ENCODE measurements at places on chromosomes 2 and 18. TPM values are rescaled to one million over a fixed set of nuclear protein-coding genes. Genes with fewer than 3 reads are reported as not detected.

Gene TPO
- polyA plus RNA-seq: 0.30 TPM

Gene STARD6
- 0.06 TPM for polyA plus RNA-seq

Gene TMEM17
- polyA plus RNA-seq: 4.2 TPM

Gene TCF7L1
- polyA plus RNA-seq: 23.1 TPM

Gene NXPH2
- polyA plus RNA-seq: 2.5 TPM

Gene NTSR2
- not detected for polyA plus RNA-seq

Gene NEU4
- polyA plus RNA-seq: 0.67 TPM

Gene GAL3ST2
- 0.31 TPM for polyA plus RNA-seq

Gene UGT1A5
- polyA plus RNA-seq: 0.15 TPM

Gene ADRA2B
- 0.84 TPM for polyA plus RNA-seq

Gene GPR35
- polyA plus RNA-seq: 118 TPM

Gene HJURP
- 10.6 TPM for polyA plus RNA-seq

Gene VIT
- polyA plus RNA-seq: 0.13 TPM

Gene SEC11C
- 114 TPM for polyA plus RNA-seq

Gene PIEZO2
- polyA plus RNA-seq: 25.1 TPM
